ENCODE measurements at places on chromosomes 12 and 14.

DNA sequence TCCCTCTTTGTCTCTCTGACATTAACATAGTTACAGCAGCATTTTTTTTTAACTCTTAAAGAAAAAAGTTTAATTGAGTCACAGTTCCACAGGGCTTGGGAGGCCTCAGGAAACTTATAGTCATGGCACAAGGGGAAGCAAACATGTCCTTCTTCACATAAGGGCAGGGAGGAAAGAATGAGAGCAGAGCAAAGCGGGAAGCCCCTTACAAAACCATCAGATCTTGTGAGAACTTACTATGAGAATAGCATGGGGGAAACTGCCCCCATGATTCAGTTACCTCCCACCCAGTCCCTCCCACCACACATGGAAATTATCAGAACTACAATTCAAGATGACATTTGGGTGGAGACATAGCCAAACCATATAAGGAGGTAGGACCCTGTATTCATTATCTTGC lies 96.2 kb downstream of the PLBD1 start:
- no peak for DNase-seq

DNA sequence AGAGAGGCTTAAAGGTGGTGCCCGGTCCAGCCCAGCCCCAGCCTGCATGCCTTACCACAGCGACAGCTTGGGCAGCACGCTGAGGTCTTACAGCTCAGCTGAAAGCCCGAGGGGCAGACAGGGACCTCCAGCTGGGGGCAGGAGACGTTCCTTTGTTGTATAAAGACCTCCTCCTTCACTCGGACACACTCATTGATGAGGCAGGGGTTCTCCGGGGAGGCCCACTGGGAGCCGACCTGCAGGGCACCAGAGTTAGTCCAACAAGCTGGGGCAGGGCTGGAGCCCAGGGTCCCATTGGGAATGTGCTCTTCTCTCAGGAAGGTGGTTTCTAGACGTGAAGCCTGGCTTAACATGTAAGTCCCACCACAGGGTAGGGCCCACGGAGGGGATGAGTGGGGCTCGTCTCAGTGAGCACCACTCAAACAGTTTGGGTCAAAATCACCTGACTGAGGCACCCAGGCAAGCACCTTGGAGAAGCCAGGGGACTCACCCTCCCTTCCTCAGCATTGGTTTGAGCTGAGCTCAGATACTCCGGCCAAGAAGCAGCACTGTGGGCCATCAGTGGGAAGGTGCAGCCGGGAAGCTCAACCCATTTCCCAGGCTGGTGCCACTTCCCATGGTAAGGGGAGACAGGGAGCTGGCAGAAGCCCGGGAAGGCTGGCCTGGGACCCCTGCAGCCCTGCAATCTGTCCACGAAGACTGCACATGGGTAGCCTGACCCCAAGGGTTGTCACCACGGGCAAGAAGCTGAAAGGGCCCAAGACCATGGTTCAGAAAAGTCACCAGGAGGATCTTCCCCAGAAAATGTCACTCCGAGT lies 24.3 kb upstream of the ANO2 start:
- no peak for DNase-seq

- no peak for DNase-seq
Measured at GRCh38 chr14:47678157-47678556, 2.8 kb upstream of the MDGA2 start.

DNA sequence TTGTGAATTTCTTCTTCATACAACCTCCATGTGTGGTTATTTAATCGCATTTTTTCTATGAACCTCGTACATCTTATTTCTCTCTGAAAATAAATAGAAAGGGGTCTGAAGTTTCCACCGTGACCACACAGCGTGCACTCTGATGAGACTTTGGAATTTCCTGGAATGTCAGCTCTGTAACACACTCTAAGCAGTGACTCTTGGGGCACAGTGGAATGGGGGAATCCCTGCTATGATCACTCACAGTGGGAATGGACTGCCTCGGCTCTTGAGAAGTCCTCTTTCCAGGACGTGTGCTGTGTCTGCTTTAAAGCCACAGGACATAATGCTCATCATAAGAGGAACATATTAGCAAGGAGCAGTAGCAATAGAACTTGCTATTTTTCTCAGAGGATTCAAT lies 416.2 kb downstream of the EGLN3 start:
- no peak for DNase-seq

DNA sequence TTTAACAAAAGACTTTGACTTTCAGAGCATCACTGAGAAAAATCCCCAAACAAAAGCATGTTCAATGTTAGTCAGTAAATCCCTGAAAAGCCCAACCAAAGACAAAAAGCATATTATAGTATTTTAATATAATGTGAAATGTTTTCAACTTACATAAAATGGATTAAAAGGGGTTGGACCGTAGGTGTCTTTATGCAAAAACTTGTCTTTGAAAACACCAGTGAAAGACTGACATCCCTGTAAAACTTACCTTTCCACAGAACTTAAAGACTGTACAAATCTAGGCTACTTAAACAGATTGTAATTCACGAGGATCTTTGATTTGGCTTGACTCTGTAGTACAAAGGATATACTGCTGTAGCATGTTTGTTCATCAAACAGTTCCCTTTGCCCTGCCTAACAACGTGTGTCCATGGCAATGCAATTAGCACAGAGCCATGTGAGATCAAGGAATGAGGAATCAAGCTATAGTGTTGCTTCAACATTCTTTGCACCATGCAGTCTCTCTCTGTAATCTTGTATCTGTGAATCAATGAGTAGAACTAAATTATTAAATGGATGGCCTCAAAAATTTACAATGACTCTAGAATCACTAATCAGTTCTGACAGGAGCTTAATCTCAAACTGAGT lies 138.5 kb upstream of the SYT1 start:
- DNase-seq: peak; percentile 63

Measured in NCI-H1930 (cell line).